Activated T-cell treated with anti-CD3 and anti-CD28 coated beads, Interleukin-2, amount 50 U/mL, for 72 hours (primary cell): ENCODE measurements at places on chromosomes 5 and 9.
A peak's percentile ranks its signal among the peaks of the same experiment; 100 is the strongest.

DNA sequence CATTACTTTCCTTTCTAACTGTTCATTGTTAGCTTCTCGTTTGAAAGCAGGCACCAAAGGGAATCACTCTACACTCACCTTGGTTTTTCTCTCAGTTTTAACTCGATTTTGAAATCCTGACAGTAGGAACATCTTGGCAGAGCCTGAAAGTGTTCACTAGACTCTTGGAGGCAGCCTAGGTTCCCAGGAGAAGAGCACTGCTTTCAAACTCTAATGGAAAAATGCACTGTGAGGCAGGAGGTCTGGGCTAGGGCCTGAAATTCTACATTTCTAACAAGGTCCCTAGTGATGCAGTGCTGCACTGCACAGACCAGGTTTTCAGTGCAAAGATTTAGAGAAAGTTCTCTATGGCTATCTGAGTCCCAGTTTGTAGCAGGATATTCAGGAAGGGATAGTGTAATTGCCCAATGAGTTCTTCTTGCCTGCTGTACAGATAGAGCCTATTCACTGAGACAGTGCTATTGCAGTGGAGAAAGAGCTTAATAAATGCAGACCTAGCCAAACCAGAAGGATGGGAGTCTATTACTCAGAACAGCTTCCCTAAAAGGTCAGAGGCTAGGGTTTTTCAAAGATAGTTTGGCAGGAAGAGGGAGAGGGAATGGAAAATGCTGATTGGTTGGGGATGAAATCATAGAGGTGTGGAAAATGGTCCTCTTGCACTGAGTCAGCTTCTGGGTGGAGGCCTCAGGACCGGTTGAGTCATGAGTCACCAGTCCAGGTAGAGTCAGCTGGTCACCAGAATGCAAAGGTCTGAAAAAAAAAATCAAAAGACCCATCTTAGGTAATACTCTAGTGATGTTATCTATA is 153.9 kb downstream of the GPBP1 start:
- no peak for DNase-seq

GRCh38 chr5:124627815-124628595 is 118.4 kb downstream of the ZNF608 start:
- DNase-seq: no peak

DNA sequence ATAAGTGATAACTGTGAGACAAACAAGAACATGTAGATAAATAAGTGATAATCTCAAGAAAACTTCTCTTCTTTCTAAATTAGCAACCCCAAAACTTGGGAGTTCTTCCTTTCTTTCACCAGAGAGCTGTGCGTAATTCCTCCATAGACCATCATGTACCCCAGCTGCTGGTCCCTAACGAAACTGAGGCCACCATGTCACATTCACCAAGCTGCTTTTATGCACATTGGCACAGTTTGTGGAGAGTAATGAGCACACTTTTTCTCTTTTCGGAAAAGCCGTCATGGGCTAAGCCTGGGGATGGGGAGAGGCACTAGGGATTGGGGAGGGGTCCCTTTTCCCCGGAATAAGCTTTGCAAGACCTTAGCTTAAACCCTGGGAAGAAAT is 561.4 kb downstream of the BNC2 start:
- DNase-seq: no peak

DNA sequence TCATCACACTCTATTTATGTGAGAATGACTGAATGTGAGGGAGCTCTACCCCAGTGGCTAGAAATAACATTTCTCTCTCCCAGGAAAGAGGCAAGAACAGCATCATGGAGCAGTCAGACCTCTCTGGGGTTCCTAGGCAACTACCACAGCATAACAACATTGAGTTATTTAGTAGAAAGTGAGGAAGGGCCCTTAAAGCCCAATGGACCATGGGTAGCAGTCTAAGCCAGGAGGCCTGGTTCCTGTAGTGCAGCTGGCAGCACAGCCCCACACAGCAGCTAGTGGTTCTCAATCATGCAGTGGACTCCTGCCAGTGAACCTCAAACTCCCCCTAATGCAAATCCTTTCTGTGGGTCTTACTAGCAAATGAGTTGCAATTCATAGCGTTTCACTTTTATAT is 55.3 kb downstream of the SPEF2 start:
- peak; percentile 35 for DNase-seq

GRCh38 chr9:21685502-21685901 is 116.9 kb upstream of the MTAP start:
- no peak for DNase-seq

GRCh38 chr5:14503681-14504331 is 77.8 kb upstream of the OTULINL start:
- no peak for DNase-seq

DNA sequence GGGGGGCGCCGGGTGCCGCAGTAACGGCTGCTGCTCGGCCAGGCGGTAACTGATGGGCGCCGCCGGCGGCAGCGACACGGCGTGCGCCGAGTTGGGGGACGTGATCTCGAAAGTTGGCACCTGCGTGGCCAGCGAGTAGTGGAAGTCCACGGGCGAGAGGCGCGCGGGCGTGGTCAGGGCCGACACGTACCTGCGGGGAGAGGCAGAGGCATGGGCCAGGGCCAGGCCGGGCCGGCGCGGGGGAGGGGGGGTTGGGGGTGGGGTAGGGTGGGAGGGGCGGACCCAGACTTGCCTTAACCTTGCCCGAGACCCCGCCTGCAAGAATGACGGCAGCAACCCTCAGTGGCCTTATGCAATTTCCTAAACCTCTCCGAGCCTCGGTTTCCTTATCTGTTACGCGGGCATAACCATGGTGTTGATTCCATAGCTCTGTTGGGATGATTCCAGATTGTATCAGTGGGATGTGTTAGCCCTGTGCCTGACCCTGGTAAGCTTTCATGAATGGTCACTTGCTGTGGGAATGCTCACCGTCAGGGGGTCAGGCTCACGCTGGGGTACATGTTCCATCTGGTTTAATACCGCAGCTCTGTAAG is 53.0 kb downstream of the PSD2 start:
- DNase-seq: no peak

- DNase-seq: no peak
Measured at GRCh38 chr5:36796155-36796554, 80.4 kb upstream of the NIPBL start.

DNA sequence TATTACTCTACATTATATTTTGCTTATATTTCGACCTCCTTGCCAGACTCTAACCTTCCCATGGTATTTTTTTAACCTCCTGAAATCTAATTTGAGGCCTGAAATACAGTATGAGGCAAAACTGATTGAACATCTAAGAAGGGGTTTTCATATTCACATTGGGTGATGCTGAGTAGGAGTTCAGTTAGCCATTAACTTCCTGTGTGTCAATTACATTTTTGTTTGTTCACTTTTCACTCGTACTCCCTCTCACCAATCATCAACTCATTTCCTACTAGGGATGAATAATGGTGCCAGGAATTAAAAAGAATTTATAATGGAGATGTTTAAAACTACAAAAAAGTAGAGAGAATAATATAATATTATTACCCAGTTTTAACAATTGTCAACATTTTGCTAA is 27.6 kb upstream of the GLRA1 start:
- no peak for DNase-seq

GRCh38 chr5:26791433-26791832 is 247.0 kb downstream of the CDH9 start:
- DNase-seq: no peak

GRCh38 chr5:1946122-1946677 is 63.5 kb upstream of the IRX4 start:
- no peak for DNase-seq

GRCh38 chr9:22354699-22355384 is 91.8 kb upstream of the DMRTA1 start:
- no peak for DNase-seq
